ENCODE measurements at places on chromosomes 7 and 10.
A peak's percentile ranks its signal among the peaks of the same experiment; 100 is the strongest.

- DNase-seq, result no peak
Observed at GRCh38 chr10:70692043-70692603, 19.8 kb downstream of the ADAMTS14 start.

DNA sequence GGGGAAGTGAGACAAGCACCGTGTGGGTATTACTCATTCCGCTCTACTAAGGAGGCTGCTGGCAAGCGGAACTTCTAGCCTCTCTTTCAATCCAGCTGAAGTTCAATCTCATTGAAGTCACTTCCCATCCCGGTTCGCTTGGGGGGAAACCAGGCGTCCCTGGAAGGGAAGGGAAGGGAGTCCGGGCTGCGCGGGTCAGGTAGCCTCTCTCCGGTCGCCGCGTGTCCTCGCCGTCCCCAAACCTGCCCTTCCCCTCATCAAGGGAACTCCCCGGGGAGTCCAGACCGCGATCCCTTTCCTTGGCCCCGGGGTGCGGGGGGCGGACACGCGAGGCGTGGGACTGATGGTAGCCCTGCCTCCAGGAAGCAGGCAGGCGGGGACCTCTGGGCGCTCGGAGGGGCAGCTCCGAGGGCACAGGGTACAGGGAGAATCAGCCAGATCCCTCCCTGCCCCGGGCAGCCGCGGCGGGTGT is 598 bp upstream of the ZEB1 start:
- peak; percentile 70 for DNase-seq

GRCh38 chr7:5296611-5297226 is 14.0 kb downstream of the SLC29A4 start:
- DNase-seq, result peak; percentile 62

- no peak for DNase-seq
Observed at GRCh38 chr10:14523286-14523685, 192.6 kb upstream of the FRMD4A start.

DNA sequence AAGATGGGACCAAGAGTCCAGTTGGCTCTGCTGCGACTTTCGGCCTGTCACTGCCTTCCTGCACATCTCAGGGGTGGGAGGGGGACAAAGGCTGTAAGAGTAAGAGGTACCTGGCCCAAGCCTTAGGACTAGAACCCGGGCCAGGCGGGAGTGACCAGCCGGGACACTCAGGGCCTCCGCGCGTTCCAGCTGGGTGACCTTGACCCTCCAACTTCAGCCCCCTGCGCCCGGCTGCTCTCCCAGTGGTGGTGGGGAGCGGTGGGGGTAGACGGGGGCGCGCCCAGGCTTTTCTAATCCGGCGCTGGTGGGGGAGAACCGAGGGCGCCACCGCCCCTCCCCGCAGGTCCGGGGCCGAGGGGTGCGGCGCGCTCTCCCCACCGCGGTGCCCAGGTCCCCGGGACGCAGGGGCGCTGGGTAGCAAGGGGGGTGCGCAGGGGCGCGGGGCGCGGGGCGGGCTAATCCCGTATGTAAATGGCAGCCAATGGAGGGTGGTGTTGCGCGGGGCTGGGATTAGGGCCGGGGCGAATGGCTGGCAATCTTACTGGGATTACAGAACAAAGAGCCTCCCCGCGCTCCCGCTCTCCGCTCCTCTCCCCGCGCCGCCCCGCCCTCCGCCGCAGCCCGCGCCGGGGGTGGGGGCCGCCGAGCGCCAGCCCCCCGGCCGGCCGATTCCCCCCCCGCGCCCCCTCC is at the start of gene GTF2IRD1:
TSS of gene GTF2IRD1 (plus strand) at position 585 of the 690 bp plus-strand sequence. CDS start 54,175 bp downstream, outside the sequence.
- peak; percentile 54 for DNase-seq

DNA sequence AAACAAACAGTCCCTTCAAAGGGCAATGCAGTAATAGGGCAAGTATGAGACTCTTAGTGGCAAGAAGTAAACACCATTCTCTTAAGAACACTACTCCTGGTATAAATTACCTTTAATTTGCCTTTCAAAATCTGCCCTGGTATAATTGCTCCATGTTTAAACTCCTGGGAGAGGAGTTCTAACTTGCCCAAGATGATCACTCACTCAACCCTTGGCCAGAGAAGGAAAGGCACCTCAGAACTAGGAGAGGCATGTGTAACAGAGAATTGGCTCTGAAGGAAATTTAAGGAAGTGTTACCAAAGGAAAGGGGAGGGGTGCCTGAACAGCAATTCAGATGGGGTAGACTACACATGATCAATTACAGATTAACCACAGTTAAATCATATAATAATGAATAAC is 1173.6 kb upstream of the SORCS1 start:
- no peak for DNase-seq

DNA sequence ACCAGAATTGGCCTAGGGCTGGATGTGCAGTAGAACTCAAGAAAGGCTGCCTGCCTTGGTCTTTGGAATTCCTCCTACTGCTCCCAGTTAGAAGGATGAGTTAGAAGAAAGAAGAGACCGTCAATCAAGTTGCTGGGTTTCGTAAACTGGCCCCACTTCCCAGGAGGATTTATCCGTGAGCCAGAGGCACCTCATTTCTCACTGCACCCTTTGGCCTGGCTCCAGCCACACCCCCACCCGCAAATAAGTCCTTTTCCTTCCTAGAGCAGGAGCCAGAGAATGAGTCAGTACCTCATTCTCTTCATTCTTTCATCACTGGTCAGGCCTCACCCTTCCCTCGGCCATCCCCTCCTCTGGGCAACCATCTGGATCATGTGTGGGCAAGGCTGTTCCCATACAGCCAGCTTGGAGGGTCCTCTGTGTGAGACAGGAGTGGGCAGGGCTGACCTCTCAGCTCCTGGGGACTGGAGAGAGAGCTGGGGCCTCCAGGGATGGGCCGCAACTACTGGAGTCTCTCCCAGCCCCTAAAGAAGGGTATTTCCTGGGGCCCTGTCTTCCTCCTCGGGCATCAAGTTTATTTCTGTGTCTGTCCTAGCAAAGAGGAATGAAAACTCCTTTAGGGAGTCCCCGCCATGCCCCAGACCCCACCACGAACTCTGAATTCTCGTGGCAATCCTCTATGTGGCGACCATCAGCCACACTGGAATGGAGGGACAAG is 87.2 kb upstream of the DUSP5 start:
- DNase-seq, result no peak

DNA sequence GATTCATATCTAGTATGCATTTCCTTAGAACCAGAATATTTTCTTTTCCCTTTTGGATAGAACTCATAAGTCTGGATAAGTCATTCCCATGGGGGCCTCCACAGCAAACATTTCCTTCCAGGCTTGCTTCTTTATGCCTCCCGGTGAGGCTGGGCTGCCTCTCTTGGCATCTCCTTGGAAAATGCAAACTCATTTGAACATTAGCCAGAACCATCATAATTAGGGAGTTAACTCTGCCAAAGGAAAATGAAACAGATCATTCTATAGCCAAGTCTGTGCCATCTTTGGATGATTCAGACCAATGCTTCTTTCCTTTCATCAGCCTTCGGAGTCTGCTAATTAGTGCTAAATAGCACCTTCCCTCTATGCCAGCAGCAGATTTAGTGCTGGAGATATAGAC is 81.1 kb downstream of the PLPP4 start:
- DNase-seq, result no peak

DNA sequence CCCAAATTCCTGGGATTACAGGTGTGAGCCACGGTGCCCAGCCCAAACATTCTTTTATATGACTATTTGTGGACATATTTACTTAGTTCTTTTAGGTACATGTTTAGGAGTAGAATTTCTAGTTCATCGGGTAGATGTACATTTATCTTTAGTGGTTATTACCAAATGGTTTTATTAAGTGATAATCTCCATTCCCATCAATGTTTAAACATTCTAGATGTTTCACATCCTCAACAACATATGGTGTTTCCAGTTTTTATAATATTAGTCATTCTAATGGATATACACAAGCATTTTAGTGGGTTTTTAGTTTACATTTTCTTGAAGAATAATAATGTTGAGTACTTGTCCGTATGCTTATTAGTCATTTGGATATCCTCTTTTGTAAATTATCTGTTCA is 131.7 kb downstream of the RTKN2 start:
- no peak for DNase-seq

- no peak for DNase-seq
Observed at GRCh38 chr10:73244866-73245477, 2.1 kb downstream of the DNAJC9 start.

DNA sequence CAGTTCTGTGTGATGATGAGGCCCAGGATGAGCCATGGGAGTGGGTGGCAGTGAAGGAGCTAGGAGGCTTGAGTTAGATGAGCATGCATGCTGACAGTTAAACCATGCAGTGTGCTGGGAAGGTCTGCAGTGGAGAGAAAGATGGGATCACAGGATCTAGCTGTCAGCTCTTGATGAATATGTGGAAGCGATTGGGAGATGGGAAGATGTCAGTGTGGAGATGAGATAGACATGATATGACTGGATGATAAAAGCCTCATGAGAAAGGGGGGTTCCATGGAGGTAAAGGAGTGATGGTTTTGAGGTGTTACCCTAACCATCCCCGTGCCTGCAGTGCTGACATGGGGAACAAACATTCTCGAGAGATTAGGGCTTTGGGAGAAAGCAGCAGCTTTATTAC is 165.0 kb upstream of the CTBP2 start:
- no peak for DNase-seq

DNA sequence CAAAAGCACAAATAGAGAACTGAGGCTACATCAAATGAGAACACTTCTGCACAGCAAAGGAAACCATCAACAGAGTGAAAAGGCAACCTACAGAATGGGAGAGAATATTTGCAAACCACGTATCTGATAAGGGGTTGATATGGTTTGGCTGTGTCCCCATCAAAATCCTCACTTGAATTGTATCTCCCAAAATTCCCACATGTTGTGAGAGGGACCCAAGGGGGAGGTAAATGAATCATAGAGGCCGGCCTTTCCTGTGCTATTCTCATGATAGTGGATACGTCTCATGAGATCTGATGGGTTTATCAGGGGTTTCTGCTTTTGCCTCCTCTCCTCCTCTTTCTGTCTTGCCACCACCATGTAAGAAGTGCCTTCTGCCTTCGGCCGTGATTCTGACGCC is 120.6 kb upstream of the FRMD4A start:
- no peak for DNase-seq

DNA sequence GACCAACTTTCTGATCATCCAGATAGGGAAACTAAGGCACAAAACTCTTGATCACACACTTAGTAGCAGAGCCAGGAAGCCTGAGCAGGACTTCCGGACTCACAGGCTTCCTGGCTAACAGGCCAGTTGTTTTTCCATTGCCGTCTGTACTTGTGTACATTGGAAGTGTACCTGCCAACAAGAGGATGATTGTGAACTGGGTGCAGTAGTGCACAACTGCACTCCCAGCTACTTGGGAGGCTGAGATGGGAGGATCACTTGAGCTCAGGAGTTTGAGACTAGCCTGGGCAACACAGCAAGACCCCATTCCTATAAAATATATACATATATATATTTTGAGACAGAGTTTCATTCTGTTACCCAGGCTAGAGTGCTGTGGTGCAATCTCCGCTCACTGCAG is 35.2 kb upstream of the OTUD1 start:
- no peak for DNase-seq

- no peak for DNase-seq
Observed at GRCh38 chr7:141232286-141233051, 158.6 kb downstream of the TMEM178B start.

DNA sequence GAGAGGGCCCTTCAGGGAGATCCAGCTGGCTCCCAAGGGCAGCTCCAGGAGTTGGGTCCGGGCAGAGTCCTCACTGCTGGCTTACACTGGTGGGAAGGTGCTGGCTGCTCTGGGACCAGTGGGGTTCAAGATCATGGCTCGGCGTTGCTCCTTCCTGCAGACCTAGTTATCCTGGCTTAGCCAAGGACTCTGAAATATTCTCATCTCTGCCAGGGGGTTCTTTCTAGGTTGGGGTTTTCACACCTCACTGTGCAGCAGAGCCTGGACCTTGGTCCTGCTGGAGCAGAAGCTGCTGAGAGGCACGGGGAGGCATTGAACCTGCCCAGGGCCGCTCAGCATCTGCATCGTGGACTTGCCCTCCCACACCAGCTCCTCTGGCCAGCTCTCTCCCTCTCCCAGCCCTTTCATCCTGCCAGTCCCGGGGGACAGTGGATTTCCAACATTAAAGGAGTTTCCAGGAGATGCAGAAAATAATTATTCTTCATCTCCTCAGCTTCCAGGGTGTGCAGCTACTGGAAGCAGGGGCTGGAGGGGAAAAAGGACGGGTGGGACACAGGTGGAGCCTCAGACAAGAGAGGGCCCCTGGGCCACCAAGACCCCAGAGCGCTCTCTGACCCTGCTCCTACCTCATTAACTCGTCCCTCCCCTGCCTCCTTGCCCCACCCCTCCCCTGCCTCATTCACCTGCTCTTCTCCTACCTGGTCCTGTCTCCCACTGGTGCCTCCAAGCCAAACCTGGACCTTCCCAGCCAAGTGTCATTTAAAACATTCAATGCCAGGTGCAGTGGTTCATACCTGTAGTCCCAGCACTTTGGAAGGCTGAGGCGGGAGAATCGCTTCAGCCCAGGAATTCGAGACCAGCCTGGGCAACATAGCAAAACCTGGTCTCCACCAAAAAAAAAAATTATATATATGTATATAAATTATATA is 42.5 kb downstream of the JAKMIP3 start:
- no peak for DNase-seq

DNA sequence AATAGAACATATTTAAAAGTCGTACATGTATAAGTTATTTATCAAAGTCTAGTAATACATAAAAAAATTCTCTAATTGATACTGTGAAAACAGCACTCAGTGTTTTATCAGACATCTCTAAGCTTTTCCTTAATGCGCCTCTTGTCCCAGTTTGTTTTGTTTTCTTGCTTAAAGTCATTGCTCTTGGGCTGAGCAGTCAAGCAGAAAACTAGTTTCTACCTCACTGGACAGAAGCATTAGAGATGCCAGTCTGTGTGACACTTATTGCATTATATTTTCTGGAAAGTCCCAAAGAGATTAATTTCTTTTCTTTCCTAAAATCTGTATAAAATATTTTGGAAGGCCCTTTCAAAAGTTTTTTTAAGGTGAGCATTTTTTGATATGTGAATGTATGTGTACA is 236.2 kb downstream of the PCLO start:
- DNase-seq, result no peak

DNA sequence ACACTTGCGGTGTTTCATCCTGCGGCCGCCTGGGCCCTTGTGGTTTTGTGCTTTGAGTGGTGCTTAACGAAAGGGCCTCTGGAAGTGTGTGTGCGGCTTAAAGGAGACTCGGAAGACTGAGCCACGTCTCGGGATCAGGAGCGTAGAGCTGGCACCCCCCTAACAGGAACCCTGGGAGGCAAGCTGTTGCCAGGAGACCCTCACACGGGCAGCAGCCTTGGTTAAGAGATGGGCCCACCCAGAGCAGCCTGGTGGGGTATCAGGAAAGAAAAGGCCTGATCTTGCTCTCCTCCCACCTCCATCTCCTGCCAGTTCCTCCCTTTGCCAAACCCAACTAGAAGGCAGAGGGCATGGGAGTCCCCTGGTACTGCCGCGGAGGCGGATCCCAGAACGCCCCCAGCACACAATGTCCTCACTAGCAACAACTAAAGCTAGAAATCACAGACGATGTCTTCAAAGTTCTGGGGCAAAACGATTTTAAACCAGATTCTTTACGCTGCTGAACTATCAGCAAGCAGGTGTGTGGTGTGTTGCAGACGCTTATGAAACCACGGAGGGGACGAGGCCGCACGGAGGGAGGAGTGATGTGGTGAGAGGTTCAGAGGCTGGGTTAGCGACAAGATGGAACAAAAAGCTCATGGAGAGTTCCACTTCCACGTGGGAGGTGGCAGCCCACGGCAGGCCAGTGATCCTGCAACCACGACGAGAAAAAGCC is 67.0 kb upstream of the INPP5A start:
- DNase-seq, result peak; percentile 28
